ENCODE measurements at places on chromosomes 1 and 21.

GRCh38 chr1:209506101-209506500 is 77.4 kb upstream of the CAMK1G start:
- no peak for DNase-seq

GRCh38 chr1:62314454-62315350 is 4.5 kb downstream of the KANK4 start:
- no peak for DNase-seq

DNA sequence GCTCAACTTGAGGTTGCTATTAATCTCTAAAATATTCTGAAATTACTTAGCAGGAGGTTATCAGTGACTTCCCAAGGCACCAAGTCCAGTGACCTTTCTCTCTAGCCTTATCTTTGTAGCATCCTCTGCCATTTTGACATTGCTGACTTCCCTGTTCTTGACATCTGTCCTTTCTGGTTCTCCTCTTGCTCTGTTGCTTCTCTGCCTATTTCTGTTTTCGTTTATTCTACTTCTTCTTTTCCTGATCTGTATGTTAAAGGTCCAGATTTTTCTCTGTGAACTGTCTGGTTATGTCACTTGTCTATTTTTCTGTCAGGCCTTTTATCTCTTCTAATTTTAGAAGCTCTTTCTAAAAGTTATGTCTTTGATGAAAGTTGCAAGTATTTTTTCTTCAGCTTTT is 178.8 kb downstream of the VPS13D start:
- DNase-seq, result no peak

DNA sequence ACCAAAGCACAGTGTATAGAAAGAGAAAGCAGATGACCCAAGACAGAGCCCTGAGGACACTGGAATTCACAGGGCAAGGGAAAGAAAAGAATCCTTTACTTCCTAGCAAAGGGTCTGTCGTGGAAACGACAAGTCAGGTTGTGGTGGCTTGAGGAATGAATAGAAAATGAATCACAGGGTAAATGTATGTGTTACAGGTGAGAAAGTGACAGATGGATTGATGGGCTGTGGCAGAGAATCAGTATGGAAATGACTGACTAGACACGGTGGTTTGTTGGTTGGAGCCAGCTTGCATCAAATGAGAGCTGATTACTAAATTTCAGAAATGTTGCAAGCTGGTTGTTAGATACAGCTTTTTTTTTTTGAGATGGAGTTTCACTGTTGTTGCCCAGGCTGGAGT is 46.9 kb downstream of the PTP4A2 start:
- DNase-seq, result no peak

- peak; percentile 9 for DNase-seq
These were observed 11.2 kb upstream of the RRP15 start for GRCh38 chr1:218273762-218274479.

GRCh38 chr1:234320549-234320948 is 52.7 kb upstream of the COA6 start:
- DNase-seq, result no peak

DNA sequence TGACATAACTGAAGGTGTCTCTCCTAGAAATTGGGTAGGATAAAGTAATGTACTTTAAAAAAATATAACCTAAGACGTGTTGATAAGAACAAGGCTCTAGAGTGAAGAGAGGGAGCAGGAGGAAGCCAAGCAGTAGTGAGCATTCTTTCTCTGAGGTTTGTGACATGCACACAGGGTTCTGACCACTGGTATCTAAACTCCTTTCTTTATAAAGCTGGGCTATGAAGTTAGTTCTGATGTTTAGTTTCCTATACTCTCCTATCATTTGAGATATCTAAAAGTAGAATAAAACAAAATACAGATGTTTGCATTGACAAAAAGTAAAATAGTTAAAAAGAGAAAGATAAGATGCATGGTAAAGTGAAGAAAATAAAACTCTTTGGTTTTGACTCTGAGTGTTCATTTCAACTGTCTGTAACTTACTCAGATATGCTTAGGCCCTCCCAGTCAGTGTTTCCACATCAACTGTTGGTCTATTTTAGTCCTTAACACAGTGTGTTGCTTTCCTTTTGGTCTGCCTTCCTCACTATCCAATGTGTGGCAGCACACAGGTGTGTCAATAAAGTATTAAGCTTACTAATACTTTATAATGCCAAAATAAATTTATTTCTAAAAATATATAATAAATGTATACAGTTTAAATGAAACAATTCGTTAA is 543.5 kb downstream of the PTPRC start:
- DNase-seq, result no peak

DNA sequence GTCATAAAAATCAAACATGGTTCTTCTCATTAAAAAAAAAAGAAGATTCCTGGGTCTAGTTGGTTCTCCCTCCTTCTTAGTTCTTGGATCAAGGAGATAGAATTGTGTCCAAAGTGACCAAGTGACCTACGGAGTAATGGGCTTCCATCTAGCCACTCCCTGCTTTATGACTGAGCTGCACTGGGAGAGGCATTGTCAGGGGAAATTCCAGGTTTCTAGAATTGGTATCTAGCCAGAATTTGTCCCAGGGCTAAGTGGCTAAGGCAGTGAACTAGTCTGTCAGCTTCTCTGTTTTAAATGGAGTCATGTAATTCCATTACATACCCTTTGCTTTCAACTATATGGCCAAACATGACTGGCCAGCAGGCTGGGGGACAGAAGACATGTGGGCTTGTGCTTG is 40.1 kb upstream of the ERG start:
- DNase-seq, result no peak

DNA sequence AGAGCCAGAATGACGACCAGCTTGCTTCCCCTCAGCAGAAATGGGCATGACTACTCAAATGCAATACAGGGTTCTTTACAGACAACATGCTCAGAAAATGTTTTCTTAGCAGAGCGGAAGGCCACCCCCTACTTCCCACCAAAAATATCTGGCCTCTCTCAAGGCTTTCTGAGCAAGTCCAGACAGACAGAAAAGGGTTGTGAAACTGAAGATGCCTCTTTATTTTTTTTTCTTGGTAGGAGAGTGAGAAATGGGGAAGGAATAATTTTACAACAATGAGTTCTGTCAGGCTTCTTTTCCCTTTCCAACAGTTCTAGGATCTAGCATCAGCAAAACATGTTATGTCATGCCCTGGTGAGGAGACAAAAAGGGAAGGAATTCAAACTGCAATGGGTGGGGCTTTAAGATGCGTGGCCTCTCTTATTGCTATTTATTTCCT is 172.0 kb upstream of the CAMK1G start:
- DNase-seq, result no peak

DNA sequence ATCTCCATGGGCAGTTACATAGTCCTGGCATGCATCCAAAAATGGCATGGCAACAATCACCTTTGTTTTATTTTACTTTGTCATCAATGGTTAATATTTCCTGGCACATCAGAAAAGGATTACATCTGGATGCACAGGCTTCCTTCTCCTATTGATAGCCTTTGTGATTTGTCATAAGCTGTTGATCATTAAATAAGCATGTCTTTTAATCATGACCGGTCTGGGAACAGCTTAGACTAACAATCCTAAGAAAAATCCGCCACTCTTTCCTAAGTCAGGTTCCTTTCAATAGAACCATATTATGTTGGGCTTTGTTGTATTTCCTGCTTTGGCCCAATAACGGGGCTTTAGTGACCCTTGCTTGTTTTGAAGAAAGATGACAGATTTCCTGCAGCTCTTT is 330.6 kb downstream of the DUSP10 start:
- DNase-seq, result no peak

DNA sequence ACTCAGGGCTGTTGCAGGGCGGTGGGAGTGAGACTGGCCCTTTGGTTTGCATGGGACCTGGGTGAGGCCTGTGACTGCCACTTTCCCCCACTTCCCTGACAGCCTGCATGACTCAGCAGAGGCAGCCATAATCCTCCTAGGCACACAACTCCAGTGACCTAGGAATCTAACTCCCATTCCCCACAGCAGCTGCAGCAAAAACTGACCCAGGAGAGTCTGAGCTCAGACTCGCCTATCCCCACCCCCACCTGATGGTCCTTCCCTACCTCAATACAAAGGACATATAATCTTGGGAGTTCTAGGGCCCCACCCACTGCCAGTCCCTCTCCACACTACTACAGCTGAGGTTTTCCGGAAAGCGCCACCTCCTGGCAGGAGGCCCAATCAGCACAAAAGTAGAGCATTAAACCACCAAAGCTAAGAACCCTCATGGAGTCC is 26.7 kb downstream of the NDC1 start:
- DNase-seq, result no peak

DNA sequence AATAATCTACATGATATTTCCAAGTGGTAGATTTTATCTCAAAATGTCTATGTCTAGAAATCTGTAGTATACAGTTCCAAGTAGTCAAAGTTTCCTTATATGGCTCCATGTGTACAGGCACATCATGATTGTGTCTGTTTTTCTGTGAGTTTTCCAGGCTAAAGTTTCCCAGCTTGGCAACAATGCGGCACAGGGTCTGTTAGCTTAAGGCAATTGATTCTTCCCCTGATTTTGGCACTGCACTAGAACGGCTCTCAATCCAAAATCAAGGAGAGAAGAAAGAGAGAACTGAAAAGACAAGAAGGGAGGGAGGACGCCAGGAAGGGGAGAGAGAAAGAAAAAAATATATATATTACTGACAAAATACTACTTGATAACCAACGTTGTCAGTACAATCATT is 193.9 kb upstream of the SNX7 start:
- DNase-seq, result no peak

GRCh38 chr1:207218512-207219362 is 102.7 kb upstream of the CD55 start:
- no peak for DNase-seq

GRCh38 chr1:33524586-33524985 is 52.1 kb downstream of the ZSCAN20 start:
- DNase-seq, result no peak

- no peak for DNase-seq
These were observed 34.0 kb downstream of the FOXO6 start for GRCh38 chr1:41394959-41395956.

DNA sequence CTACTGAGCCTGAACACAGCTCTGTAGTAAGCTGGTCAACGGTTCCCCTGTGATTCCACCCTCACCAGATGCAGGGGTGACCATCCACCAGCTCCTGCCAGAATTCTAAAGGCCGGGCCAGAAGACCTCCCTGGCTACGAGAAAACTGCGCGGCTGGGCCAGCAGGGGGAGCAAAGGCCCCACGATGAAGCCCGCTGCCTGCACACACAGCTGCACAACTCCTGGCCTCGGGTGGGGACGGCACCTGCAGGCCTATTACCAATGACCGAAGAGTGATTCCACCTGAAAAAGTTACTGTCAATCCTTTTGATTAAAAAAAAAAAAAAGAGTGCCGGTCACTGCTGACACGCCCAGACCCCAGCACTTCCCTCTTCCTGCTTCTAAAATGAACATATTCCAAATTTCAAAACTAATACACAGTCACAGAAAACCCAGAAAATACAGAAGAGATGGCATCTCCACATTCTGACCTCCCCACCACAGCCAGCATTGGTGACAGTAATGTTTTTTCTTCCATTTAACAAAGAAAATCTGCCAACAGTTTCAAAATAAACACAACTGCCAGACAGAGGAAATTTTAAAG is 49.8 kb upstream of the RIPK4 start:
- DNase-seq, result peak; percentile 82

- no peak for DNase-seq
These were observed 24.9 kb upstream of the LRIG2 start for GRCh38 chr1:113048064-113048463.

DNA sequence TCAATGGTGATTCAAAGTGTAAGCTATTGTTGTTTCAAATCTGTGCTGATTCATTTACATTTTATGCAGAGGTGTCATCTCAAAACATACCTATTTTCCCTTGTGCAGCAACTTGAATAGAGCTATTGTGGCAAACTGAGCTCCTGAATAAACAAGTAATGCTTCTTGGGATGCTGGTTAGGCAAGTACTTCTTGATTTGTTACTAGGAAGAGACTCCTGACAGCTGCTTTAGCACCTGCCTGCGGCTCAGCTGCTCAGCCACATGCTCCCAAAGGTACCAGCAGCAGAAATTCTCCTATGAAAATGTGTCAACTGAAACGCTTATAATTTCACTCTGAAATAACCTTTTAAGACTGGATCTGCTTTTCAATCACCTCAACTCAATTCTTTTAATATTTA is 352.3 kb downstream of the RYR2 start:
- no peak for DNase-seq

- no peak for DNase-seq
These were observed 839.0 kb downstream of the LRRIQ3 start for GRCh38 chr1:73359001-73359400.

DNA sequence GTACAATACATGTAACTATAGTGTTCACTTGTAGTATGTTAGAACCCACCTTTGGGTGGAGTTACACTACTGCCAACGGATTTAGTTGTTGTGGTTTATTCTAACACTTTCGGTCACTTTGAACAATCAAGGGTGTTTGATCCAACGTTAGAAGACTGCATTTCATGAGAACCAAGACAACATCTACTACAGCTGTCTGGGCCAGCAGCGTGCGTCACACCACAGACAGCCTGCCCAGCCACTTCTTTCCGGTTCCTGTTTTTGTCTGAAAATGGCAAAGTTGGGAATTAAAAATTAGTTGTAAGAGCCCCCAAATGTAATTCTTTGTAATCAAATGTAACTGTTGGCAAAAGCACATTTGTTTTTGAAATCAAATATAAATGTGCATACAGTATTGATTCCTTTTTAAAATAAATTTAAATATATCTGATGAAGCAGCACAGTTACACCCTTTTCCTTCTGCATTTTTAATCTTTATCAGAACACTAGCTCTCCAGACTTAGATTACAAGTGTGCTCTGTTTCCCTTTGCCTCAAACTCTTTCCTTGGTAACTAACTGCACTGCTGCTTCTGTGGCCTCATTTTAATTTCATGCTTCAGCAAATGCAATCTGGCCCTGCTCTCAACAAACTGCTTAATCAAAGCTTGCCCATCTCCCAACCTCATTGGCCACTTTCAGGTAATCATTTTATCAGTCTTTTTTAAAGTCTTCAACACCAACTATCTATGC is 86.6 kb upstream of the DPH5 start:
- peak; percentile 35 for DNase-seq

- DNase-seq, result no peak
These were observed 67.9 kb downstream of the CYYR1 start for GRCh38 chr21:26505211-26505610.

- peak; percentile 61 for DNase-seq
These were observed 867 bp downstream of the PTPRC start for GRCh38 chr1:198639671-198640143.

GRCh38 chr1:229870381-229870780 is 196.7 kb upstream of the GALNT2 start:
- DNase-seq, result no peak

DNA sequence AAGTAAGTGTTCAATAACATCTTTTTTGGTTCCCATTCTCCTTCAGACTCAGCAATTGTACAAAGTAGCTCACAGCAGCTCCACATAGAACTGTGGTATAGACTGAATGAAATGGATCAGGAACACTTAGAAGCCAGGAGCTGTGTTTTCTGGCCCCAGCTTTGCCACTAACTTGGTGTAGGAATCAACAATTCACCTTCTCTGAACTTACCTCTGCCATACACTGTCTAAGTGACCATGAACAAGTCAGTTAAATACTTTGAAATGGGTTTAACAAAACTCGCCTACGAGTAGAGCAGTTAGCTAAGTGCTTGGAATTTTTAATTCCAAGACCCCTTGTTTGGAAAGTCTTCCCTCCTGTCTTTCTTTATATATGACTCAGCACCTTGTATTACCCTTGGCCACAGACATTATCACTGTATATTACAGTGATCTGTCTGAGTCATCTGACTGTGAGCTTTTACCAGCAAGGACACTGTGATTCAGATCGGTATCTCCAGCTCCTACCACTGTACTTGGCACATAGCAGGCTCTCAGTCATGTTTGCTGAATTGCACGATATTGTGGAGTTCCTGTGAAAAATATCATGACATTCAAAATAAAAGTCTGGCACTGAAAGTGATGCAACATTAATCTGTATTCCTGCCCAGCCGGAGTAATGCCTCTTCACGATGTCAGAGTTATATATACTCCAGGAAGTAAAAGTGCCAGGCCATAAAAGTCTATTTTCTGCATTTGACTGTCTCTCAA is 101.7 kb upstream of the BEND5 start:
- no peak for DNase-seq

Measured in OCI-LY7 (cell line).